Stimulated activated CD8-positive, alpha-beta memory T cell treated with anti-CD3 and anti-CD28 coated beads, Interleukin-4, amount 100 ng/mL, for 4 hours (primary cell): ENCODE measurements at places on chromosomes 5 and 9.

DNA sequence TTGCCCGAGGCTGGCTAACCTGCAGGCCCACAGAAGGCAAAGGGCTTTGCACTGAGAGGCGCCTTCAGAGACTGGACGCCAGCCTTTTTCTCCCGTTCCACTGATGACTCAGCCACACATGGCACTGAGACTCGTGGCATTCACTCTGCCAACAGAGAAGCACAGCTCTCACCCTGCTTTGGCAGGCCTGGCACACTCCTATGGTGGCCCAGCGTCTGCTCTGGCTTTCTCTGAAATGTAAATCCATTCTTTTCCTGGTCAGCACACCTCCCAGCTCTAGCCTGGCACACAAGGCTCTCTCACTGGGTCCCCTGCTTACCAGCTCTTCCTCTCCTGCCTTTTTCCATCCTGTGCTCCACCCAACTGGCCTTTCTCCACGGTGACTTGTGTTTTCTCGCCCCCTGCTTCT is 5.9 kb upstream of the MELK start:
- no peak for DNase-seq

DNA sequence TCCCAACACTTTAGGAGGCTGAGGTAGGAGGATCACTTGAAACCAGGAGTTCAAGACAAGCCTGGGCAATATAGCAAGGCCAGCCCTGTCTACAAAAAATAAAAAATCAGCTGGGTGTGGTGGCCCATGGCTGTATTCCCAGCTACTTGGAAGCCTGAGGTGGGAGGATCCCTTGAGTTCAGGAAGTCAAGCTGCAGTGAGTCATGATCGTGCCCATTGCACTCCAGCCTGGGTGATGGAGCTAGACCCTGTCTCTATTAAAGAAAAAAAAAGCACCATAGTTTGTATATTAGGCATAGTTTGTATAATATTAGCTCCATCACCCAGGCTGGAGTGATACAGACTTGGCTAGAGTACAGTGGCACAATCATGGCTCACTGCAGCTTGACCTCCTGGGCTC is 9.6 kb upstream of the NME5 start:
- DNase-seq = no peak

DNA sequence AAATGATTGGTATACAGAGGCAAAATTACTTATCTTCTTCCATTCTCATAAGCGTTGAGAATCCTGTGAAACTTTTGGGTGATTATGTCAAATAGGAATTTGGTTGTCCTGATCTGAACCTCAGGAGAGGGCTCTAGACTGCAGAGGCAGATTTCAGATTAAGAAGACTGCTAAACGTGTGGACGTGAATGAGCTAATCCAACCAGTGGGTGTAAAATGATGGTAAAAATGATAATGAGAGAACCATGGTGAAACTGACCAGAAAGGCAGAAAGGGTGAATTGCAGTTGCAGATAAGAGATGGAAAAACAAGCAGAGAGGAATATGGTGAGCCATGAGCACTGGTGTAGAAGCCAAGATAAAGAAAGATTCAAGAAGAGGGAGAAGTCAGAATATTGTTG is 1200.2 kb upstream of the CDH6 start:
- DNase-seq = no peak

- no peak for DNase-seq
Observed at GRCh38 chr5:159459951-159460538, 129.8 kb upstream of the IL12B start.

- DNase-seq = no peak
Observed at GRCh38 chr5:172497591-172498255, 43.4 kb upstream of the SH3PXD2B start.

DNA sequence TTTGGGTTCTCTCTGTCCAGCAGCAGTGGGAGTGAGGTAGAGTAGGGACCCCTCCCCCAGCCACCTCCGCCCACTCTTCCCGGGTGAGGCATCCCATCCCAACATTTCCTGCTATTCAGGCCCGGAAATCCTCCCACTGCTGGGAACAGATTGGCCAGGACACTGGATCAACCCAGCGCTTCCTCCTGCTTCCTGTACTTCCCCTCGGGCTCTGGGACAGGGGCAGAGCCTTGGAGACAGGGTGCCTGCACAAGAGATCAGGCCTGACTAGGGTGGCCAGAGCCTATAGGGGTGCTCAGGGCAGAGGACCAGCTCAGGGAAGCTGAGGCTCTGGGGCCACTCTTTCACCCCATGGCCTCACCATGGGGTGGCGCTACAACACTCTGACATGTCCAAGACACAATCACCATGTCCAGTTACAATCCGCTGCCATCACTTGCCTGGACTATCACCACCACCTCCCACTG is 14.5 kb downstream of the SH2D3C start:
- DNase-seq = no peak

DNA sequence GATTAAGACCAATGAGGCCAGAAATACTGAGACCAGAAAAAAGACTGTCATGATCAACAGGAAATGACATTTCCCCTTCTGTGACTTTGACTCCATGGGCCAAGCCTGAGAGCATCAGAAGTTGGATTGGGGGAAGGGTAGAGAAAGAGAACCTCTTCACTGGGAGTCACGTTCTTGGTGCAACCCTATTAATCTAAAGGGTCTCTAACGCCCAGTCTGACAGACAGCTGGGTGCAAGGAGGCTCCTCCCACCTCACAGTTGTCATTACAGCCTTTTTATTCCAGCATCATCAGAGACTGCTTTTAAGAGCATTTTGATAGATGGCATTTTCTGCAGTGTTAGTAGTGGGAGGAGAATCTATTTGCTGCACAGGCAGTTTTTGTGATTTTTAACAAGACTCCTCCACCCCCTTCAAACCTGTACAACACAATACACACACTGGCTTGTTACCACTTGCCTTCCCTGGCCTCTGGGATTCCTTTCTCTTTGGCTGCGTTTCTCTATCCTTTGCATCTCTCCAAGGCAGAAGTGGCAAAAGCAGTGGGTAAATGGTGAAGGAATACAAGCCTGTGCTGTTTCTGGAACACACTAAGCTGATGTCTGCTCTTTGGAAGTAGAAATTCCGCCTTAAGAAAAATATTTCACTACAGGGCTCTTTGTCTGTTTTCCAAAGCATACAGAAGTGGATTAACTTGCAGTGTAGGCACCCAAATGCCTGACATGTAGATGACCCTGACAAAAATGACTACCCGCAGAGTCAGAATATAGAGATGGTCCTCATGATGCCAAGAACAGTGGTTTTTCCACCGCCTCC is 310.4 kb upstream of the ZNF608 start:
- DNase-seq = no peak

DNA sequence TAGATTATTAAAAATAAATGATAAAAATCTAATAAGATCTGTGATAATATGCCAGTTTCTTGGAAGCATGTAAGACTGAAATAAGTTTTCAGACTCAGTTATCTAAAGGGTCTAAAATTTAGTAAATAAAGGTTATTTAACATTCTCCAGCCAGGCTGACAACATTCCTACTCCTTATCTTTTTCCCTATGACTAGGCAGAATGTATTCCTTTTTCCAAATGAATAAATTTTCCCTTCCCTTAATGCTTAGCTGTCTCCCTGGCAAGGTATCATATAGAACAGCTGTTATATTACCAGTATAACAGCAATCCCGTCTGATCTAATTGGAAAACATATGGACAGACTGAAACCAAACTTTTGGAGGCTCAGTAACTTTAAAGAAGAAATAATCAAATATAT is 13.0 kb downstream of the MEGF9 start:
- no peak for DNase-seq

- DNase-seq = no peak
Observed at GRCh38 chr5:56175488-56175887, 57.6 kb downstream of the ANKRD55 start.

DNA sequence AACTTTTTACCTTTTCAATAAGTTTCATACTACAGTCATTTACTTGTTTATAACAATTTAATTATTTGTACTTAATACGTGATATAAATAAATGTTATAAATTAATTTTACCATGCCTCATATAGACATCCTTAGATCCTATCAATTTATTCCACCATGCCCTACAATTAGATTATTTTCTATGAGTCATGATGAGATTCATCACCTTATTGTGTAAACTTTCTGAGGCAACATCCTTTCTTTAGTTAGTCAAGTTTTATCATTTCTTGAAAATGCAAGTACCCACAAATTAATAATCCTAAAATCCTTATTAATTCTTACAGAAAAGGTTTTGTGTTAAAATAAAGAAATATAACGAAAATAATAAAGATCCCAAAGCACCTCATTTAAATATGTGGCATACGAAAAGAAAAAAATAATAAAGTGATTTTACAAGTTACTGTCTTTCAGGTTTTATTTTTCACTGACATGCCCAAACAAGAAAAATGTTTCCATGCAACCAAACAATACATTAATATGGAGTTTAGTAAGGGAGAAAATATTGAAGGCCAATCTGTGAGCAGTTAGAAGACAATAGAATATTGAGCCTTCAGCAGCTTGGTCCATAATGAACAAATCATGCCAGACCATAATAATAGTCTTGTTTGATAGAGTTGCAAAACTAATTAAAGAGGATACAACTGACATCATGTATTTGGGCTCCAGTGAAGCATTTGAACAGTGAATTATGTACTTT is 188.7 kb upstream of the MRPS30 start:
- DNase-seq = no peak

GRCh38 chr9:16950051-16950450 is 79.6 kb upstream of the BNC2 start:
- no peak for DNase-seq

DNA sequence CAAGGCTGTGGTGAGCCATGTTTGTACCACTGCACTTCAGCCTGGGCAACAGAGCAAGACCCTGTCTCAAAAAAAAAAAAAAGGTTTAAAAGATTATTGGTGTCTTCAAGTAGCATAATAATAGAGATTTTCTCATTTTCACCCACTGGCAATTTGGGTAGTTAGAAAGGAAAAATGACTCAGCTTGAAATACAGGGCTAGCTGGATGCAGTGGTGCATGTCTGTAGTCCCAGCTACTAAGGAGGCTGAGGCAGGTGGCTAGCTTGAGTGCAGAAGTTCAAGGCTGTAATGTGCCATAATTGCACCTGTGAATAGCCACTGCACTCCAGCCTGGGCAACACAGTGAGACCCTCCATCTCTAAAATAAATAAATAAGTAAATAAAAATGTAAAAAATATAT is 111.1 kb downstream of the ARRDC3 start:
- no peak for DNase-seq

GRCh38 chr9:93112864-93113389 is 16.9 kb downstream of the CARD19 start:
- no peak for DNase-seq

GRCh38 chr9:69393425-69393824 is 68.4 kb downstream of the ENTREP1 start:
- DNase-seq = no peak

- no peak for DNase-seq
Observed at GRCh38 chr5:150499437-150499956, 8.4 kb upstream of the NDST1 start.

GRCh38 chr5:79157305-79157704 is 45.7 kb downstream of the BHMT start:
- DNase-seq = no peak
